Activated CD4-positive, alpha-beta T cell treated with anti-CD3 and anti-CD28 coated beads, Interleukin-2, amount 10 ng/mL, durations not matched to agents 7 days and 5 days (primary cell): ENCODE measurements at places on chromosomes 2 and 18. TPM values are rescaled to one million over a fixed set of nuclear protein-coding genes. Genes with fewer than 3 reads are reported as not detected.

- no peak overlapping the region for H3K4me3 ChIP-seq
- H3K36me3 ChIP-seq, result no peaks in the 10 kb centered on the region
- no peak for DNase-seq
- no peaks in the 10 kb centered on the region for H3K4me1 ChIP-seq
Observed at GRCh38 chr2:26631401-26632170, 9.6 kb downstream of the CIB4 start.

- H3K4me3 ChIP-seq, result no peak overlapping the region
- DNase-seq, result no peak
- H3K27me3 ChIP-seq, result peaks cover 10% of the 10 kb centered on the region
- no peaks in the 10 kb centered on the region for H3K4me1 ChIP-seq
Observed at GRCh38 chr2:86253424-86253823, 54.2 kb downstream of the MRPL35 start.

Gene CENPO
- total RNA-seq, result 56.4 TPM

GRCh38 chr18:3983351-3983969 is 471.6 kb downstream of the DLGAP1 start:
- no peak overlapping the region for H3K4me3 ChIP-seq
- H3K4me1 ChIP-seq, result peaks cover 13% of the 10 kb centered on the region
- peaks cover 8% of the 10 kb centered on the region for H3K36me3 ChIP-seq
- DNase-seq, result no peak

DNA sequence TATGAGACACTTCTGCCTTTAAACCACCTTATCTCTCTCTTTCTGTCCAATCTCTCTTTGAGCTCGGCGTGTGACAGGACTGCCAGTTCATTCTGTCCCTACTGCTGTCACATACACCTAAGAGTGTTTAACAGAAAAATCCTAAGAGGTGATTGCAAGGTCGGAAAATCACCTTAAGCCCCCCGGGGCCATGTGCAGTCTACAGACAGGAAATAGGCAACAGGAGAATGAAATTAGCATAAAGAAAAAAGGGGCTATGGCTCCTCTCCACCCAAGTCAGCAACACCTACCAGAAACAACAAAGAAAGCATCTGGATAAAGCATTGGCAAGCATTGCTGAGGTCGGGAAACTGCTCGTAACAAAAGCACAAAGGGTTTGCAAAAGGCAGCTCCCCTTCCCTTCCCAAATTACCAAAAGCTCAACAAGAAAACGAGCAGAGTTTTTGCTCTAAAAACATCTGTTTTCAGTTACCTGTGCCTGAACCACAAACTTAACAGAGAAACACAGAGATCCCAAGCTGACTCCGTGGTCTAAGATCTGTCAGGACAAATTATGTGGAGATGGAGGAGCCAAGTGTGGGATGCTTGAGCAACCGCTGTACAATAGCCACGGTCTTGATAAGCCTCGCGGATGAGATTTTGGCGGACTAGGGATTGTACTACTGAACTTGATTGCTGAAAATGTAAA is 30.4 kb downstream of the ANKRD44 start:
- no peak for DNase-seq
- H3K4me3 ChIP-seq, result no peak overlapping the region
- H3K27ac ChIP-seq, result peak overlapping the region; percentile 73
- no peaks in the 10 kb centered on the region for H3K27me3 ChIP-seq
- H3K36me3 ChIP-seq, result peaks cover 53% of the 10 kb centered on the region

DNA sequence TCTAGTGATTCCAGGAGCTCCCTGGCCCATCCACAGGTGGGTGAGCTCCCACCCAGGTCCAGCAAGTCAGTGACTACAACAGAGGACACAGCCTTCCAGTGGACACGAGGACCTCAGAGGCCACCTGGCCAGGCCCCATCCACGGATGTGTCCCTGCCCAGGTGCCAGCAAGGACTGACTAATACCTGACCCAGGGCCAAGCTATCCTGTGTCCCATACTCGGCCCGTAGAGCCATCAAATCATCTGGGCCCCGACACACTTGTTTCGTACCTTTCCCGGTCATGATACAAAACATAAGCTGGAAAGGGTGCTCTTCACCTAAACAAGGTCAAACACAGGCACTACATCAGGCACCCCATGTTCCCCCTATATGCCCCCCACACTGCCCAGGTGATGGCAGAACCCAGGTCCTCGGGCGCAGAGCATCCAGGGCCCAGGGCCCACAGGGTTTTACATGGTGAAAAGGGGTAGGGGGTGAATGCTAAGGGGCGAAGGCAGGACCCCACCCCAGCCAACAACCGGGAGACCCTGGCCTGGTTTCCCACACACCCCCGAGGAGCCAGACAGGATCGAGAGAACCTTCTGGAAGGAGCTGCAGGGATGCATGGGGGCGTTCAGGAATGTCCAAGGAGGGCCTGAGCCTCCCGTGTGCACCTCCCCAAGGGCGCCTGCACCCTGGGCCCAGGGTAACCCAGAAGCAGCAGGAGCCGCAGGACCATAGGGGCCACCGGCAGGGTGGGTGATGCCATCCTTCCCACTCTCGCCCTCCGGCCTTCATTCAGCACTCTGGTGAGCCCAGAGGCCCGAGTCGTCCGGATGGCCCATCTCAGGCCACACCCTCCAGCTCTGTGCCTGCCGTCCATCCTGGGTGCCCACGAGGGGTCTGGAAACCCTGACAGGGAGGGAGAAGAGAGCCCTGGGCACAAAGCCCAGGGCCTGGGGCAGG is 94.3 kb downstream of the HDAC4 start:
- no peaks in the 10 kb centered on the region for H3K27me3 ChIP-seq
- no peak for DNase-seq
- H3K36me3 ChIP-seq, result no peaks in the 10 kb centered on the region
- H3K4me3 ChIP-seq, result no peak overlapping the region
- peak overlapping the region; percentile 6 for H3K27ac ChIP-seq
- peaks cover 38% of the 10 kb centered on the region for H3K4me1 ChIP-seq

Gene EDAR
- total RNA-seq, result 0.87 TPM

Gene ARHGAP25
- total RNA-seq, result 94.9 TPM

Gene LOXHD1
- total RNA-seq, result 0.35 TPM

Gene RESP18
- not detected for total RNA-seq

Gene C1QL2
- total RNA-seq, result not detected

GRCh38 chr18:37598966-37599896 is 33.6 kb upstream of the CELF4 start:
- DNase-seq, result no peak
- no peaks in the 10 kb centered on the region for H3K4me1 ChIP-seq
- no peaks in the 10 kb centered on the region for H3K36me3 ChIP-seq
- H3K4me3 ChIP-seq, result no peak overlapping the region
- no peak overlapping the region for H3K27ac ChIP-seq
- no peaks in the 10 kb centered on the region for H3K27me3 ChIP-seq

Gene SAG
- not detected for total RNA-seq

Gene BUB1
- 141 TPM for total RNA-seq

- no peak overlapping the region for H3K27ac ChIP-seq
- H3K4me1 ChIP-seq, result no peaks in the 10 kb centered on the region
- no peaks in the 10 kb centered on the region for H3K36me3 ChIP-seq
Observed at GRCh38 chr2:151906633-151906998, 78.4 kb upstream of the ARL5A start.

- no peak for DNase-seq
- H3K36me3 ChIP-seq, result peaks cover 2% of the 10 kb centered on the region
- H3K27ac ChIP-seq, result no peak overlapping the region
- no peak overlapping the region for H3K4me3 ChIP-seq
- peaks cover 24% of the 10 kb centered on the region for H3K27me3 ChIP-seq
Observed at GRCh38 chr18:77346208-77346810, 96.7 kb downstream of the GALR1 start.

Gene LRRTM4
- total RNA-seq, result not detected
